Right ventricle myocardium superior (tissue), 1 donor: ENCODE measurements at places on chromosomes 16 and 17. TPM values are rescaled to one million over a fixed set of nuclear protein-coding genes. Genes with fewer than 3 reads are reported as not detected.

GRCh38 chr17:80268427-80268826, 7.8 kb downstream of the RNF213 start:
- no peak for DNase-seq

GRCh38 chr17:46776298-46777005, 42.0 kb downstream of the WNT3 start:
- no peak for DNase-seq

DNA sequence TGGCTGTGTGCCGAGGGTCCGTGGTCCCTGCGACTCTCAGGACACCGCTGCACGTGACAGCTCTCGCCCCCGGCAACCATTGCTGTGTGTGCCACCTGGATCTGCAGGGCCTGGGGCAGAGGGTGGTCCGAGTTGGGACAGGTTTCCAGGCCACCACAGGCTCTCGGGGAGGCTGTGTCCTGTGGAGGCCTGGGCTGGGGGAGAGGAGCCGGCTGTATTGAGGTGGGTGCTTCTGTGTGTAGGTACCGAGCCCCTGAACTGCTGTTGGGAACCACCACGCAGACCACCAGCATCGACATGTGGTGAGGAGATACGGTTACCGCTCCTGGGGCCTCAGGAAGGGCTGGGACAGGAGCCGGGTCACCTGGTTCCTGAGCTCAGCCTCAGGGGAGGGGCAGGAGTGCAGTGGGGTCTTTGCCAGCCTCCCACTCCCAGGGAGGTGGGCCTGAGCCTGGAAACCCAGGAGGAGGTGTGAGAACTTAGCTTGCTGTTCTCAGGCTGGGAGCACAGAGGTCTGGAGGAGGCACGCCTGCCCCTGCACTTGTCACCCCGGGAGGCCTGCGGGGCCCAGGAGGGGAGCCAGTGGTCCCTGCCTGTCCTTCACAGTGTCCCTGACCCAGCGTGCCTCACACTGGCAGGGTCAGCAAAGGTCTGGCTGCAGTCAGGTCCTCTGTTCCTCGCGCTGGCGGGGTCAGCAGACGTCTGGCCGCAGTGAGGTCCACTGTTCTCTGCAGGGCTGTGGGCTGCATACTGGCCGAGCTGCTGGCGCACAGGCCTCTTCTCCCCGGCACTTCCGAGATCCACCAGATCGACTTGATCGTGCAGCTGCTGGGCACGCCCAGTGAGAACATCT, 7.3 kb downstream of the SPATA2L start:
- no peak for DNase-seq

DNA sequence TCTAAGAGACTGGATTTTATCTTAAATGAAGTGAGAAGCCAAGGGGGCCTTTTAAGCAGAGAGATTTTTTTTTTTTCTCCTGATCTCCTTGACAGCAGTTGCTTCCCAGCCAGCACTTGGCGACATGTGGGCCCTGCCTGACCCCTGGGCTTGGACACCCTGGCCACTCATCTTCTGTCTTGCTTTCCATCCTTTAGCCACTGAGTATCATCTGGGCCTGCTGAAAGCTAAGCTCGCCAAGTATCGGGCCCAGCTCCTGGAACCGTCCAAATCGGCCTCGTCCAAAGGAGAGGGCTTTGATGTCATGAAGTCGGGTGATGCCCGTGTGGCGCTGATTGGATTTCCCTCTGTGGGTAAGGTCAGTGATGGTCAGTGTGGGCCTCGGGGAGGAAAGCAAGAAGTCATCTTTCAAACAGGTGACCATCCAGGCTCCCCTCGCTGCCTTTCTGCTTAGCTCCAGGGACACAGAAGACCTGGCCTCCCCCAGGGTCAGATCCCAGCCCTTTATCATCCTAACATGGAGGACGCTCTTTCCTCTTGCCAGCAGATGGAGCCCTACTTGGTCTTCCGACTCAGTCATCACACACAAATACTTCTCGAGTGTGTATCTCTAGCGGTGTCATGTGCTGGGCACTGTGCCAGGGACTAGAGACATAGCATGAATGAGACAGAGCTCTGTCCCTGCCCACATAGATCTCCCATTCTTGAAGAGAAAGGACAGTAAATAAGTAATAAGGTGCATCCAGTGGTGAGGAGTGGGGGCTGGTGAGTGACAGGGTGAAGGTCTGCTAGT, 6.1 kb downstream of the DRG2 start:
- DNase-seq: peak; percentile 80

DNA sequence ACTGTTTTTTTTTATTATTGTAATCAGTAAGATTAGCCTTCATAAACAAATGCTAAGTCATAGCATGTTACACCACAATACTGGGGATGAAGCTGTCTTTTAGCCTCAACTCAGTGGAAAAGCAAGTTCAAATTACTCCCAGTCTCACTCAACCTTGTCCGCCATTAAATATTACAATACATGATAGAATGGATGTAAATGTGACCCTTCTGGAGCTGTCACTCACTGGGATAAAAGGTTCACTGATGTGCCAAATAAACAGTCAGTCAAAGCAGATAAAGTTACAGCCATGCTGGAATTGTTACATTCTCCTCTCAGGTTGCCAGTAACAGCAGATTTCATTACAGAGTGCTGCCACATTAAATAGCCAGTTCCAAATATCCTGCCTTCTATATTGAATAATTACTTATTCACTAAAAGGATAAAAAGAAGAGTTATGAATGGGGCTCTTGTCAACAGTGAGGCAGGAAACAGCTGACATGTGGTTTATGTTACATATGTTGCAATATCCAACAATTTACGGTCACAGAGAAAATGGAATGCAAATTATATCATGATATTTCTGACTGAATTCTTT, 53.4 kb downstream of the BRIP1 start:
- no peak for DNase-seq

GRCh38 chr16:86618431-86619238, 40.3 kb downstream of the FOXL1 start:
- no peak for DNase-seq

Gene DNAH17
- not detected for total RNA-seq

Gene MPRIP
- 280 TPM for total RNA-seq
